GM13976 (cell line): ENCODE measurements at places on chromosomes 16 and 17.

- no peak for DNase-seq
Observed at GRCh38 chr17:13078591-13079385, 61.0 kb upstream of the ELAC2 start.

- DNase-seq: no peak
Observed at GRCh38 chr17:396788-397187, 44.2 kb upstream of the RPH3AL start.

GRCh38 chr16:86991679-86992078 is 325.5 kb downstream of the C16orf95 start:
- no peak for DNase-seq

- no peak for DNase-seq
Observed at GRCh38 chr17:58969612-58970011, 137.1 kb downstream of the TRIM37 start.

- DNase-seq: no peak
Observed at GRCh38 chr17:64315032-64315490, 52.0 kb upstream of the TEX2 start.
